HT-29 (cell line): ENCODE measurements at places on chromosomes 3 and 15.

- DNase-seq = peak; percentile 84
Observed at GRCh38 chr3:56758539-56758981, 43.2 kb downstream of the ARHGEF3 start.

- DNase-seq = no peak
Observed at GRCh38 chr15:78768531-78769408, 42.5 kb downstream of the ADAMTS7 start.

DNA sequence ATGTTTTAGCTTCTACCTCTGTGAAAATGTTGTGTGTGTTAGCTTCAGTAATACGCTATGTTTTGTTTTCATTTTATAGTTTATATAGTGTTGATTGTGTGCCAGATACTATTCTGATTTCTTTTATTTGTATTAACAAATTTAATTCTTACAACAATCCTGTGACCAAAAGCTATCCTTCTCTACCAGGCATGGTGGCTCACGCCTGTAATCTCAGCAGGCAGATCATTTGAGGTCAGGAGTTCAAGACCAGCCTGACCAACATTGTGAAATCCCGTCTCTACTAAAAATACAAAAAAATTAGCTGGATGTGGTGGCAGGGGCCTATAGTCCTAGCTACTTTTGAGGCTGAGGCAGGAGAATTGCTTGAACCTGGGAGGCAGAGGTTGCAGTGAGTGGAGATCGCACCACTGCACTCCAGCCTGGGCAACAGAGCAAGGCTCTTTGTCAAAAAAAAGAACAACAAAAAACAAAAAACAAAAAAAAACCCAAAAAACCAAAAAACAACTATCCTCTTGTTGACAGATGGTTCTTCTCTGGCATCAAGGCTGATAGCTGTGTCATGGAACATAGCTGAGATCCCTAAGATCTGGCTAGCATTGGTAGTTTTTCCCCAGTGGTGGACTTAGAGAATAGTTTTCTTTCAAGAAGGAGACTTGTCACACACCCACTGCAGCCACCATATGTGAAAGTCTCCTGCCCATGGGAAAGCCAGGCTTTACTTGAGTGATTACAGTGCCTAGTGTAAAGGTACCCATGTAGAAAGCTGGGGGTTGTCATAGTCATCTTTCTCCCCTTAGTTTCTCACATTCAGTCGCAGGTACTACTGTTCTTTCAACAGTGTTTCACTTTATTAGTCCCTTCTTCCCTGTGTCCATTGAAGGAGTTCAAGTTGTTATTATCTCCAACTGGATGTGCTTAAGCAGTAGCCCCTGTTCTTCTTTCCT lies 116.5 kb downstream of the UBE2E2 start:
- no peak for DNase-seq

DNA sequence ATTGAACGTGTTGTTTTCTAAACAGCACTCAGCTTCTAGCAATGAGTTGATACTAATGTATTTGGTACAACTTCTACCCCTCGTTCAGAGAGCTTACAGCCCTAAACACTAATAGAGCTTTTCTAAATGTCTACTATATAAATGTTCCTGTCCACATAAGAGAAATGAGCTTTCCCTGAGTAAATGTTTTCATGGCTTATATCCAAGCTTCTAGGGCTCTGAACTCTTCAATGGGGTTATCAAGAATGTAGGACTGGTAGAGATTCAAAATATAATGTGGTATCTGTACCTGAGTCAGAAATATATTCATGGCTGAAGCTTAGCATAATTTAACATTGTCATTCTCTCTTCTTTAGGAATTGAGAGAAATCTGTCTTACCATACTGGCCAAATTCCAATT lies 73.4 kb downstream of the SERPINI1 start:
- DNase-seq = no peak

DNA sequence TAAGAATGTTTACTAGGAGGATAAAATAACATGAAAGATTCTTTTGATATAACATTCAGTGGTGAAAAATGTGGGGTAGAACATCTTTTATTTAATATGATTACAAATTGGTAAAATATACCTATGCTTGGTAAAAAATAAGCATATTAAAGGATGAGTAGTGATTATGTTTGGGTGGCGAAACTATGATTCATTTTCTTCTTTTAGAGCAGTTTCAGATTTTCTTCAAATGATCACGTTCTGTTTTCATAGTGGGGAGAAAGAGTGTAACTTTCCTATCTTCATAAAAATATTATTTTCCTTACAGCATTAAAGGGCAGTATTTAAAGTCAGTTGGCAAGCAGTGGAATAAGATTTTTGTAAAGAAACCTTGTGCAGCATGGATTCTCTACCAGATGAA lies 15.5 kb downstream of the DZIP3 start:
- no peak for DNase-seq

GRCh38 chr15:90300988-90301706 lies 35.7 kb downstream of the NGRN start:
- DNase-seq = peak; percentile 77

GRCh38 chr3:45693941-45694521 lies 4.8 kb downstream of the SACM1L start:
- DNase-seq = no peak

GRCh38 chr3:193981504-193981903 lies 154.4 kb upstream of the HES1 start:
- DNase-seq = no peak
